Femur (tissue), 1 donor: ENCODE measurements at places on chromosomes 11 and 22.

- no peak for DNase-seq
Measured at GRCh38 chr22:33047744-33048143, 10.4 kb downstream of the SYN3 start.

GRCh38 chr11:15985860-15986139, 370.5 kb downstream of the SOX6 start:
- DNase-seq = no peak

GRCh38 chr22:39453765-39454378, 2.9 kb upstream of the MGAT3 start:
- DNase-seq = no peak

DNA sequence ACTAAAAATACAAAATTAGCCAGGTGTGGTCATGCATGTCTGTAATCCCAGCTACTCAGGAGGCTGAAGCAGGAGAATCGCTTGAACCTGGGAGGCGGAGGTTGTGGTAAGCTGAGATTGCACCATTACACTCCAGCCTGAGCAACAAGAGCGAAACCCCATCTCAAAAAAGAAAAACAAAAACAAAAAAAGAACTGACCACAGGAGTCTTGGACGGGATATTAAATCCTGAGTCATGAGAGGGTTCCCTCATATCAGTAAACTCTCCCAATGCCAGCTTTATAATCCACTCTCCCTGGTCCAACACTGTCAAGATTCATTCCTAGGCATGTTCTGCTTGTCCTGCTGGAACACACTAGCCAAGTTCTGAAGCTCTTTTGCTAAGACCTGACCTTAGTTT, 61.5 kb upstream of the EP300 start:
- DNase-seq = no peak

- no peak for DNase-seq
Measured at GRCh38 chr11:118663381-118663780, 16.1 kb downstream of the TREH start.

DNA sequence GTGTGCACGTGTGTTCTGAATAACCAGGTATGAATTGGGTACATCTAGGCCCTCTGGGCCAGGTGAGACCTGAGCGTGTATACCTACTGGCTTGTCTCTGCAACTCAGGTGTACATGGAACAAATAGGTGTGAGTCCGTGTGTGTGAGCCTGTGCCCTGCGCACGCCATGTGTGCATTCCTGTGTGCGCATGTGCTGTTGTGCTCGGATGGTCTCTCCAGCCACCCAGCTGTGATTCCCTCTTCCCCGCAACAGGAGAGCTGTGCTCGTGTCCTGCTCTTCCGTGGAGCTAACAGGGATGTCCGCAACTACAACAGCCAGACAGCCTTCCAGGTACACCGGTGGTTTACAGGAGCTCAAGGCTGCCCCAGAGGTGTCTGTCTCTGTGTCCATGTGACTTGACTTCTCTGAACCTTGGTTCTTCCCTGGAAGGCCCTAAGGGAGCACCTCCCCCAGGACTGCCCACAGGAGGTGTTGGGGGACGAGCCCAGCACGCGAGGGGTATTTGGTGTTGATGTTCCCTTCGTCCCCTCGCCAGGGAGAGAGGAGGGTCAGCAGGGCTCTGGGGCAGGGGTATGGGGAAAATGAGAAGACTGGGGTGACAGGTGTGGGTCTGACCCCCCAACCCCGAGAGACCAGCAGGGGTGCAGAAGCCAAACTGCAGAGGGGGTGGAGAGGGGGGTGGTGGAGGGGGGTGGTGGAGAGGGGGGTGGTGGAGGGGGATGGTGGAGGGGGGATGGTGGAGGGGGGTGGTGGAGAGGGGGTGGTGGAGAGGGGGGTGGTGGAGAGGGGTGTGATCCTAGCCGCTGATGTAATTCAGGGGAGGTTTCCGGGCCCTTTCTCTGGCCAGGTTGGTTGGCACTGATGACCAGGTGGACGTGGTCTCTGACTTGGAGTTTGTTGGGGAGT, 10.7 kb downstream of the SHANK3 start:
- DNase-seq = no peak

DNA sequence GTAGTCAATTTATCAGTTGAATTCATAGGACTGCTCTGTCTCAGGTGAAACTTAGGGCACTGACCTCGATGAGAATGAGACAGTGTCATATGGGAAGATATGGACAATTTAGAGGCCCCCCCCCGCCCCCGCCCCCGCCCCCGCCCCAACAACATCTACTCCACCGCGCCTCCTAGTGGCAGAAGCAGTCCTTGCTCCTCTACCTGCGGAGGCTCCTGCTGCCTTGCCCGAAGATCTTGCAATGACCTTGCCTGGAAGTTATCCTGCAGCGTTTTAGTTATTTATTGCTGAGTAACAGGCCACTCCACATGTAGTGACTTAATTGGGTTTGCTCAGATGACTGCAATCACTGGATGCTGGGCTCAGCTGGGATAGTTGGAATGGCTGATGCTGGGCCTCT, 15.2 kb downstream of the SERPINH1 start:
- no peak for DNase-seq

DNA sequence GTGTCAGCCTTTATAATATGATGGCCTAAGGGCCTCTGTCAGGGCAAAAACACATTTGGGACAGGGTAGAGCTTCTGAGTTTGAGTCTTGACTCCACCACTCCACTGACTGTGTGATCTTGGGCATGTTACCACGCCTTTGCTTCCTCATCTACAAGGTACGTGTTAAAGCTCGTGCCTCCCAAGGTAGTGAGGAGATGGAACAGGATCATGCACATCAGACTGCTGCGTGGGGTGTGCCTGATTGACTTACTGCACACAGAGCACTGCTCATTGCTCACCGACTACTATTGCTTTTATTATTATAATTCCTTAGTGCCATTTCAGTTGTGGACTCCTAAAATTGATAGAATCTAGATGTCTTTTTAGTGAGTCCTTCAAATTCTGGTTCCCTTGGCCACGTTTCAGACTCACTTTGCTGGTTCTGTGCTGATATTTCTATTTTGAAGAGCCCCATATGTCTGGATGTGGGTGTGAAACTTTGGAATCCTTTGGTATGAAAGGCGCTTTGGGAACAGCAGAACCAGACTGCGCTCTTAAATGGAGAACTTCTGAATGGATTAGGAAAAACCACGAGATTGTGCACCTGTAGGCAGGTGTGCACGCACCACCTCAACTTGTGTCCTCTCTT, 44.1 kb upstream of the RAB1B start:
- DNase-seq = peak; percentile 3

GRCh38 chr11:13290221-13290980, 12.8 kb downstream of the BMAL1 start:
- DNase-seq = no peak

DNA sequence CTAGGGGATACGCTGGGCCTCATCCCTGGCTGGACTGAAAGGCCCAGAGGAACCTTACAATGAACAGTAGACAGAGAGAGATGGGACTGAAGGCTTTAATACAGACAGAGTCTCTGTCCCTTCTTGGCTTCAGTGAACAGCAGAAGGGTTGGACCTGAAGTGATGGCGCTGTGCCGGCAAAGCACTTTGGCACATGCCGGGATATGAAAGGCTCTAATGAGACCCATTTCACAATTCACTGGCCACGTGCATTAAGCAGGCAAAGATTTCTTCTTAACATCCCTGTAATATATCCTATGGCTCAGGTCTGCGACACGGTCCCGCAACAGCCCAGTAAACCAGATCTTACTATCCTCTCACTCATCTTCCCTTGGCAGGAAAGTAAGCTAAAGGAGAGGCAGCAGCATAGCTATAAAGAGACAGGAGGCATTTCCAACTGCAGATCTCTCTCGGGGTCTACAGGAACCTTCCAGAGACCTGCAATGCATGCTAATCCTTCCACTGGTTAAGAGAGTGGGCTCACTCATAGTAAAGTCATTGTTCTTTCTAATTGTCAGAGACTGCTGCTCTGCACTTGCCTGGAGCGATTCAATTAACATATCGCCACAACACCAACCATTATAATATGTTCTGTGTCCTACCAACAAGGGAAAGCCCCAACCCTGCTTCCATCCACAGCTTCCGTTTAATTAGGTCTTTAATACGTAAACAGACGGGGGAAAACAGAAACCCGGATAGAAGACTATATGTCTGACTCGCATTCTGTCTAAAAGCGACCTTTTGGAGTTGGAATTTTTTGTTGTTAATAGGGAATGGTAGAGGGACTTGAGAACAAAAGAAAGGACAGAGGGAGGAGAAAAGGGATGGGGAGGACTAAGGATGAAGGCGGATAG, 1179.0 kb downstream of the LRRC4C start:
- peak; percentile 30 for DNase-seq

GRCh38 chr11:123194337-123195187, 486 bp downstream of the CLMP start:
- peak; percentile 62 for DNase-seq

GRCh38 chr11:95269036-95269819, 38.2 kb upstream of the SESN3 start:
- DNase-seq = no peak

- peak; percentile 80 for DNase-seq
Measured at GRCh38 chr11:2812371-2812991, 73.1 kb downstream of the CDKN1C start.

DNA sequence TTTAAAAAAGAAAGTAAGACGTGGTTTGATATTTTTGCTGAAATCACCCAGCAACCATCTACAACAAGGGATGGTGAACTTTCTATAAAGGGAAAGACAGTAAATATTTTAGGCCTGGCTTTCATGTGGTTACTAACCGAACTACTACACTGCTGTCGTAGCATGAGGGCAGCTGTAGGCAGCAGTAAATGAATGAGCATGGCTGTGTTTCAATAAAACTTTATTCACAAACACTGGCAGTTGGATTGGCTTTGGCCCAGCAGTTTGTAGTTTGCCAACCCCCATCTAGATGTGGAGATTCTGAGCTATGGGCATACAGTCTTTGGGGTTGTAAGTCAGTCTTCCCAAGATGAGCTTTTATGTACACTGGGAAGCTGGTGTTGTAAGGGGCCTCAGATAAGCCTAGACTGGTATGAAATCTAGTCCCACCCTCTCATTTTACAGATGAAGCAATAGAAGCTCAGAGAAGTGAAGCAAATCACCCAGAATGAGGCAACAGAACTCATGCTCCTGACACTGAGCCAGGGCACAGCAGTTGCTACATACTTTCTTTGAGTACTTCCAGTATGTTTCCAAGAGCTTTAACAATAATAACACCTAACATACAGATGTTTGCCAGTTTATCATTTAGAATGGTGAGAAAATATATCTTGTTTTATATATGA, 204.4 kb downstream of the ADAMTS15 start:
- DNase-seq = peak; percentile 34

- DNase-seq = no peak
Measured at GRCh38 chr11:58067685-58068084, 36.9 kb downstream of the OR6Q1 start.

DNA sequence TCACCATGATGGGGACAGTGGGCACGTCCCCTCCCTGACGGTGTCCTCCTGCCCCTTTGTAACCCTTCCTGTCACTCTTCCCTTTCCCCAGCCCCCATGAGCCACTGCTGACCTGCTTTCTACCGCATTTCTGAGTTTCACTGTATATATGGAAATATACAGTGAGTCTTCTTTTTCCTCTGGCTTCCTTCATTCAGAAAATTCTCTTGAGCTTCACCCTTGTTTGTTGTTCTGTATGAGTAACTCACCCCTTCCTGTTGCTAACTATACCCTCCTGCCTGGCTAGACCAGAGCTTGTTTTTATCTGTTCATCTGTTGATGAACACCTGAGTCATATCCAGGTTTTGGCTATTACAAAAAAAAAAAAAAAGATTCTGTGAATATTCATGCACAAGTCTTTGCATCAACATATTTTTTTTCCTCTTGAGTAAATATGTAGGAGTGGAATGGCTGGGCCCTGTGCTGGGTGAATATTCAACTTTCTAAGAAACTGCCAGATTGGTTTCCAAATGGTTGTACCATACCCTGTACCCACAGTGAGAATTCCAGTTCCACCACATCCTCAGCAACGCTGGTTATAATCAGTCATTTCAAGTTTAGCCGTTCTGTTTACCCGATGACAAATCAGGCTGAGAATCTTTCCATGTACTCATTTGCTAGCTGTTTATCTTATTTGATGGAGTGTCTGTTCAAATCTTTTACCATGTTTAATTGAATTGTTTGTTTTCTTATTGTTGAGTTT, 62.0 kb downstream of the IGF2 start:
- no peak for DNase-seq

DNA sequence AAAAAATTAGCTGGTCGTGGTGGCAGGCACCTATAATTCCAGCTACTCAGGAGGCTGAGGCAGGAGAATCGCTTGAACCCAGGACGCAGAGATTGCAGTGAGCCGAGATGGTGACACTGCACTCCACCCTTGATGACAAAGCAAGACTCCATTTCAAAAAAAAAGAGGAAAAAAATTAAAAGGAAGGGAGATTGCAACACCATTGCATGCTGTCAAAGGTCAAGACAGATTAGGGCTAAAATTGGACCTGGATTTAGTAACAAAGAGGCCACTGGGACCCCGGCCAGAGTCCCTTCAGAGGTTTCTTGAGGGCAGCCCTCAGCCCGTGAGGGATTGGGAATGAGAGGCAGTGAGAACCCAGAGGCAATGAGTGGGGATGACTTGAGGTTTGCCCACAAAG, 8.2 kb upstream of the MAFF start:
- DNase-seq = no peak

GRCh38 chr11:126993599-126993998, 7.0 kb downstream of the KIRREL3 start:
- no peak for DNase-seq

DNA sequence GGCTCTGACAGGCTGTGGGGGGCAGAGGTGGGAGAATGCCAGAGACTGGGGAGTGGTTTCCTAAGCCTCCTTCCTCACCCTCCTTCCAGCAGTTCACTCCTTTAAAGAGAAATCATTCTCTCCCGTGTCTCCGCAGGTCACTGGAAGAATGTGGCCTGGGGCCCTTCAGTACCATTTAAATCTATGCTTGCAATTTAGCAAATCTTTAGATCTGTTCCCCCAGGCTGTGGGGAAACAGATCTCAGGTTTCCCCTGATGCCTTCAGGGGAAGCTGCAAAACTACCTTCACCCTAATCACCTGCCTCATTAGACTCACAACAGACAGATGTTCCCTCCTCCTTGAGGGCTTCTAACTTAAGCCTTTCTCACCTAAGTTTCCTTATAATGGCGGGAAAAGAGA, 55.3 kb downstream of the KIRREL3 start:
- no peak for DNase-seq

- no peak for DNase-seq
Measured at GRCh38 chr11:70543611-70544010, 145.3 kb downstream of the CTTN start.

GRCh38 chr11:3091846-3092602, 34.8 kb upstream of the CARS1 start:
- peak; percentile 74 for DNase-seq

DNA sequence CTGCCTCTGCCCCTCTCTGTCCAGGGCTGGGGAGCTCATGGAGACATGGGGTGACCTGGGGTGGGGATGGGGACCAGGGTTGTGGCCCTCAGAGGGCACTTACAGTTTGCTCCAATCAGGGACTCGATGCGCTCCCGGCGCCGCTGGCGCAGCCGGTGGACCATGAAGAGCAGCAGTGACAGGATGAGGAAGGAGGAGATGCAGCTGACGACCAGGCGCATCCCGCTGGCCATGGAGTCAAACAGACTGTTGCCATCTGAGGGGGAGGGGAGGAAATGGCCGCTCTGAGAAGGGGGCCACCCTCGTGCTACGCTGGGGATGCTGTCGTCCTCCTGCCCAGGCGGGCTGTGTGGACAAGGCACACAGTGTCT, 80.5 kb downstream of the DGCR2 start:
- DNase-seq = no peak

- no peak for DNase-seq
Measured at GRCh38 chr11:69889400-69890318, 70.4 kb upstream of the FGF3 start.
